ENCODE measurements at places on chromosomes 7 and 10.

DNA sequence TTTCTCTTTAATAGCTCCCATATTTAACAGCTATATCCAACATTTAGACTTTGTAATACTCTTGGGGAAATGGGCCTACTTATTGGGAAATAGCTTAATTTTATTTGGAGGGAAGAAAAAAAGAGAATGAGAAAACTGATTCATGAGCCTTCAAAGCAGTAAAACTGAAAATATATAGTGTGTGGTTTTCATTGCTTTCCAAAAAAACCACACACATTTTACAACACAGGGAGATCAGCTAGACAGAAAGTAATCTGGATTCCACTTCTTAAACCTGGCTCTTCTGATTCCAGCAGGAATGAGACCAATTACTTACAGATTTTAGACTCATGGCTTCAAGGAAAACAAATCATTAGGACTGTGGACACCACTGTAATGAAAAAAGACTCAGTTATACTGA lies 48.7 kb downstream of the CH25H start:
- DNase-seq: no peak

GRCh38 chr10:133275684-133276092 lies 980 bp downstream of the ADAM8 start:
- DNase-seq: no peak

DNA sequence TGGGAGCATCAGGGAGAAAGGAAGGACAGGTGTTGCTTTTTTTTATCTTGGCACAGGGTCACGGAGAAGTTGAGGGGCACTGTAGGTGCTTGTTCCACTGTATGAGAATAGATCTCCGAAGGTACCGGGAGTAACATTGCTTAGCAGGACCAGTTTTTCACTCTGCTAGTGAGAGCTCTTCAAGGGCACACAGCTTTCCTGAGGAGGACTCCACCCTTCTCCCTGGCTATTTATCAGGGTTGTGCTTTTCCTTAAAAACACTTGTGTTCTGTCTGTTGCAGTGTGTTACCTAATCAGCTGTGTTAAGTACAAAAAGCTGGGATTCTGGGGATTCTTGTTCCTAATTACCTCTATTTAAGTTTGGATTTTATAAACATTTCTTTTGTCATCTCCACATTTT lies 160.5 kb downstream of the SND1 start:
- no peak for DNase-seq

GRCh38 chr7:143372070-143372469 lies 9.1 kb upstream of the ZYX start:
- peak; percentile 25 for DNase-seq

- DNase-seq: no peak
These were observed 28.9 kb downstream of the CNNM1 start for GRCh38 chr10:99358101-99358500.

GRCh38 chr10:109403551-109403950 lies 519.8 kb downstream of the XPNPEP1 start:
- no peak for DNase-seq

DNA sequence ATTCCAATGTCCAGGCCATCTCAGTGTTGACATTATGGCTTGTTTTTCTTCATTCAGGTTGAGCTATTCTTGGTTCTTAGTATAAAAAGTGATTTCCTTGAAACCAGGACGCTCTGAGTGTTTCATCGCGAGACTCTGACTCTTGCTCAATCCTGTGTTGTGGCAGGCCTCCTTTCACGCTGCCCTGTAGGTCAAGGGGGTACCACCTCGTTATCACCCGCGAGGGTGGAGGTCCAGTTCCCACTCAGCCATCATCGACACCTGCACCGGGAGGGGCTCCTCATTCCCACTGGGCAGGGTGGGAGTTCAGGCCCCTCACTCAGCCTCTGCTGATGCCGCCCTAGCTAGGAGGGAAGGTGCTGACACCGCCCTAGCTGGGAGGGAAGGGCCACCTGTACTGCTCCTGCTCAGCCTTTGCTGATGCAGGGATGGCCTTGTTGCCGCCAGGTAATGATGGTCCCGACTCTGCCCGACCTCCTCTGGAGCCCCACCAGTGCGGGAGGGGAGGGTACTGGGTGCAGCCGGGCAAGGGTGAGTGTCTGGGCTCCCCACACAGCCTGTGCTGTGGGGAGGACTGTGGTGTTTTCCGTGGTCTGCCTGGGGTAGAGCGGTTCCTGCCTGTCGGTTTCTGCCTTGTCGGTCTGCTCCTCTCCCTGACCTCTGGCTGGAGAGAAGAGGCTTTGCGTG lies 16.4 kb downstream of the IQCE start:
- no peak for DNase-seq

DNA sequence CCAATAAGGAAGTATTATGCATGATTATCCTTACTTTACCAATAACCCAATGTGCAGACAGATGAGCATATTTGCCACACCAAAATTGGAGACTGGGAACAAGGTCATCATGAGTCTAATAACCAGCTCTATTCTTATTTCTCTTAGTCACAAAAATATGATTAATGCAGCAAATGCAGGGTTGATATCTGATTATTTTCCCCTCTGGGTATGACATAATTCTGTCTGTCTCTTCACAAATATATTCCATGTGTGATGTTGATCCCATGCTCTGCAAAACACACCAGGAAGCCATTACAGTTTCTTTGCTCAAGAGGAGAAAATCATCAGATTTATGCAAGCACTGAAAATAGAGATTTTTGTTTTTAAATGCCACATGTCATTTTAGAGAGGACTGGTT lies 196.5 kb upstream of the DGKB start:
- DNase-seq: no peak

- DNase-seq: no peak
These were observed 143.4 kb downstream of the TNS3 start for GRCh38 chr7:47438411-47439029.

DNA sequence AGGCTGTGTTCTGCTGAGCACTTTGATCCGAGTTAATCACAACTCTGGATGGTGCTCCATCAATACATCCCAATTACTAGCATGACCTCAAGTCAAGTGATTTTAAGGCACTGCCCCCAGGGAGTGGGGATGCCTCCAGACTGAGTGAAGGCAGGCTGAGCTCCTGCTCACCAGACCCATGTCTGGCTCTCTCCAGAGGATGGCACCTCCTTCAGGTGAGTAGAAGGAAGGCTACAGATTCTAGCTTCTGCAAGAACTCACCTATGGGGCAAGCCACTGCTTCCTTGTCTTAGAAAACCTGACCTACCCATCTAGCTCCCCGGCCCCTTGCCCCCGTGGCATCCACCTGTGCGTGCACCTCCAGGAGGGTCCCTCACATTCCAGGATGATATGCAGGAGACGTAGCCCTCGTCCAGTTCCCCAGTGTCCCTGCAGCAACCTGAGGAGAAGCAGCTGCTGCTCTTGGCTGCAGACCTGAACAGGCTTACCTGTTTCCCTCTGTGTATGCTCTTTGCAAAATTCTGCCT lies 390.3 kb downstream of the GRID1 start:
- no peak for DNase-seq

- no peak for DNase-seq
These were observed 179.2 kb downstream of the ST7 start for GRCh38 chr7:117132321-117133120.

GRCh38 chr10:78139341-78139740 lies 105.7 kb downstream of the RPS24 start:
- DNase-seq: peak; percentile 70

- no peak for DNase-seq
These were observed 913 bp downstream of the NPY start for GRCh38 chr7:24284699-24285506.

GRCh38 chr7:44101966-44102845 lies 1.9 kb upstream of the AEBP1 start:
- DNase-seq: no peak

- no peak for DNase-seq
These were observed 217.5 kb downstream of the POLR1F start for GRCh38 chr7:19491371-19491770.

GRCh38 chr10:65142641-65143435 lies 1621.6 kb downstream of the REEP3 start:
- DNase-seq: no peak

GRCh38 chr7:66930341-66930740 lies 9.3 kb downstream of the TMEM248 start:
- DNase-seq: no peak

GRCh38 chr7:101241443-101242349 lies 3.2 kb downstream of the FIS1 start:
- DNase-seq: peak; percentile 50

DNA sequence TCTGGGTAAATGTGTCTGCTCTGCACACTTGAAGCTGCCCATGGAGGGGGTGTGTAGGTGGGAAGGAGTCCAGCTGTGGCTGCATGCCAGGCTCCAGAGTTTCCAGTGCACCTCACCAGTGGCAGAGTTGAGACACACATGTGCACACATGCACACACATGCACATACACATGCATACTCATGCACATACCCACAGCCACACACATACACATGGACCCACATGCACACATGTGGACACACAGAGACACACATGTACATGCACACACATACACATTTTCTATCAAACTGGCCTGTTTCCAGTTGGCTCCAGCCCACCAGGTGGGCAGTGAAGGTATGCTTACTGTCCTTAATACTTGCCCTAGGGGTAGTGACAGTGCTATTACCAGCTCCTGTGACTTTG lies 99.7 kb downstream of the RAMP3 start:
- DNase-seq: no peak

DNA sequence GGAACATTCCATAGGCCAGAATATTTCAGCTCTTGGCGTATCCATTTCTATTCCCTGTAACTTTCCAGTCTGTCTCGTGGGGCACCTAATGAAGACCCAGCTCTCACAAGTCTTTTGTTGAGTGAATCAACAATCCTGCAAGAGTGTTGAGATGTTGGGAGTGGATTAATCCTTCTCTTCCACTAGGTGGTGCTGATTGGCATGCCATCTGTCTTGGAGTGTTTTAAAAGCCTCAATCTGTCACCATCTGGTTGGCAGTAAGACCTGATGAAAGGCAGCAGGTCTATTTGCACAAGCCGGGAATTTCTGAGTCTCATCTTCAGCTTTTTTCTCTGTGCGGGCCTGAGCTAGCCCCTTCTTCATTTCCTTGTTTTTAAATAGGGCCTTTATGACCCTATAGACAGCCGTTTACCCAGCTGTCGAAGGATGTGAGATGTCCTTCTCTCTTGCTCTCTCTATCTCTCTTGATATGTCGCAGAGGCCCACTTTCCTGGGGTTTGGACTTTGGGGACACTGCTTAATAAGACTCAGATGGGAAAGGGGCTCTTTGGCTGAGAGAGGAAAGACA lies 180.5 kb downstream of the ZNF365 start:
- peak; percentile 61 for DNase-seq

- no peak for DNase-seq
These were observed 551 bp downstream of the WASL start for GRCh38 chr7:123748171-123748733.

DNA sequence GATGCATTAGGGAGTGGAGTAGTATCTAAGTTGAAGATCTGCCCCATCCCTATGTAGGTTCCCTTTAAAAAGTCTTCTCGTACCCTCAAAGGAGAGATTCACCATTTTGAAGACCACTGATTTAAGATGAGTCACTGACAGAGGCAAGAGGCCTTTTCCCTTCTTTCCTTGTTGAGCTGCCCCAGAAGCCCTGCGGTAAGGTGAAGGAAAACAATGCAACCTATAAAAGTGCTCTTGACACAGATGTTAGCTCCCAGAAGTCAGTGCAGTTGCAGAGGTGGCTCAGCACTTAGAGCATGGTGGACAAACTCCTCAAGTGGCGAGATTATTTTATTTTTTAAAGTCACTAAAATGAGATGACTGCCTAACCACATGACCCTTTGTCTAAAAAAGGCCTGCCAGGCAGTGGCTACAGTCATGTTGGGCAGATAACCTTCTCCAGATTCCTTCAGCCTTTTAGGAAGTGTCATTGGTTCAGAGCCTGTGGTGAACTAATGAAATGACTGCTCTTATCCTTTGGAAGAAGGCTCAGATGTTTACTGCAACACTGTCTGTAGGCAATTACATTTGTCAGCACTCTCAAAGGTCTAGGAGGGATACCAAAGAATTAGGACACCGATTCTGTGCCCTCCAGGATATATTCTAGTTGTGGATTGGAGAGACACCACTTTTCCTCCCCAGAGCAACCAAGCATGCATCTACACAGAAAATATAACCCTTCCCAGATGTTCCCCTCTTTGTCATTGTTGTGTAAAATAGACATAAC lies 88.7 kb downstream of the ARID5B start:
- no peak for DNase-seq

GRCh38 chr10:77139252-77140160 lies 498.1 kb downstream of the KCNMA1 start:
- no peak for DNase-seq

DNA sequence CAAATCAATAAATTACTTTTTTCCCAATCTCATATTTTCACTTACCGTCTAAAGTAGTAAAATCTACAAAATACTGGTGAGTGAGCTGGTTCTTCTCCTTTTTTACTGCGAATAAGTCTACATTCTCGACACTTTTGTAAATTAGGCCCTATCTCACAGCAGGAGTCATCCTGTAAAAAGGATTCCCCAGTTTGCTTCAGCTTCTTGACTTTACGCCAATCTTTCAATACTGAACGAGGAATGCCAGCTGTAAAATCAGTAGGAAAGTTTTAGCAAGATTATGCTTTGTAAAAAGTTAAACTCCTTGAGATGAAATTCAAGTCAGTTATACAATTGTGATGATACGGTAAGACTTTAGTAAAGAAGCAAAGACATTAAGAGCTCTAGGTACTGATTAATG lies 67.3 kb downstream of the NRBF2 start:
- no peak for DNase-seq

GRCh38 chr7:105439174-105439893 lies 50.6 kb upstream of the SRPK2 start:
- DNase-seq: no peak

DNA sequence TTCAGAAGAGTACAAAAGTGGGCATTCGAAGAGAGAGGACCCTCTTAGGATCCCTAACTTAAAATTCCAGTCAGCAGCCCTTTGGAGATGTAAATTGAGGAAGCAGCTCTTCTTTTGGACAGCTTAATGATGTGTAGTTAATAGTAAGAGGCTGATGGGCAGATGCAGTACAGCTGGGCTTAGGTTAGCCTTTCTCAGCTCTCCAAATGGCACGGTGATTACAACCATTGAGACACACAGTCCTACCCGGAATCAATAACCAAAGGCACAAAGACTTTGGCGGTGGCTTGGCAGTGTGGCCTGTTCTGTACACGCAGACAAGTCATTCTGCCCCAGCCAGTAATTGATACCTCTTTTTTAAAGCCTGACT lies 26.8 kb downstream of the GAD2 start:
- no peak for DNase-seq

DNA sequence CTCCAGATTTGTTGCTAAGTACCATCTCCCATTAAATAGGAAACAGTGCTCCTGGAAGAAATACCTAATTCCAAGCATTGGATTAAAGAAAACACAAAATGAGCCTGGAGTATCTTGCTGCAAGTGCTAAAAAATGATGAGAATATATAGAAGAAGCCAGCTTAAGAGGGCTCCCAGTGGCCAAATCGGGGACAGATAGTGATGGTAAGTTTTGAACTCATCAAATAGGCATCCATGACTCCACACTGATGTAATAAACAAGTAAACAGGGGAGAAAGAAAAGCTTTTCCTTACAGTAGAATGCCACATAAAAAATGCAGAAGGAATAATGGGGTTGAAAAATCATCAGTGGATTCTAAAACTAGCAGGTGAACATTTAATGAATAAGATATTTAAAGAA lies 72.4 kb downstream of the CTTNBP2 start:
- no peak for DNase-seq

GRCh38 chr7:51029131-51029530 lies 246.4 kb upstream of the GRB10 start:
- DNase-seq: no peak

- DNase-seq: no peak
These were observed 37.5 kb downstream of the BTBD16 start for GRCh38 chr10:122308417-122309141.

GRCh38 chr7:112759905-112760304 lies 30.3 kb downstream of the TMEM168 start:
- DNase-seq: no peak

GRCh38 chr10:5659702-5660528 lies 6.5 kb downstream of the ASB13 start:
- DNase-seq: no peak

All from NCI-H1694 (cell line).